GM04503 (cell line): ENCODE measurements at places on chromosomes 6 and 20.

DNA sequence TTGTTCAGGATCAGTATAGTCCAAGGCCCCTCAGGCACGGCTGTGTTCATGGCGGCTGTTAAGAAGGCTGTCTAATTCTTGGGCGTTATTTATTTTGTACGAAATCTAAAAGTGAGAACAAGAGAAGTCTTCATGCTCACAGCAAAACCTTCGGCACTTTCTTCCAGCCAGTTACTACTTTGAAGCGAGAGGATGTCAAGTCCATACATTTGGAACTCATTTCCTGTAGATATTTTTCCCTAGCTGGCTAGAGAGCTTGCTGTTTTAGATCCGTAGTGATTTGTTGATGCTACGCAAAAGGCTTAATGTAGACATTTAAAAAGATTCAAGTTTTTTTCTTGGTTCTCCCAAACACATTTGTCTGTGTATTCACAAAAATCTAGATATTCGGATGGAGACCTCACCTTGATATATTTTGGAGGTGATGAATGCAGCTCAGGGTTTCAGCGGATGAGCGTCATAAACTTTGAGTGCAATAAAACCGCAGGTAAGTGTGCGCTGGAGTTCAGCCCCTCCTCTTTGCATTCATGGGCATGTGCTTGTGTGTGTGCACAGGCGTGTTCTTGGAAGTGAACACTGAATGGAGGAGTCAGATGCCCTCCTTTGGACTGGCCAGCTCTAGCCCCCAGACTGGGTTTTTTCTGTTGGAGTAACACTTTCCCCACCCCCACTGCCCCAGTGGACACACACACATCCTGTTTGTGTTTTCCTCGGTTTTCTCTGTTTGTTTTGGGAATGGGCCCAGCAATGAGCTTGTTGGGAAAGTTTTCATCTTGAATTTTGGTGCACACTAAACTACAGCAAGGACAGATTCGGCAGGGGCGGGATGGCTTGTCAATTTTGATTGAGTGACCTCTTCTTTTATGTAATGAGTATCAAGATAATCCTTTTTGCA is 65.4 kb downstream of the IGF2R start:
- no peak for DNase-seq

GRCh38 chr6:53926505-53926904 is 131.7 kb downstream of the LRRC1 start:
- DNase-seq = no peak

- no peak for DNase-seq
These were observed 3.2 kb downstream of the DEFB125 start for GRCh38 chr20:90651-91050.

- DNase-seq = no peak
These were observed 22.6 kb upstream of the PREX1 start for GRCh38 chr20:48850257-48850976.

DNA sequence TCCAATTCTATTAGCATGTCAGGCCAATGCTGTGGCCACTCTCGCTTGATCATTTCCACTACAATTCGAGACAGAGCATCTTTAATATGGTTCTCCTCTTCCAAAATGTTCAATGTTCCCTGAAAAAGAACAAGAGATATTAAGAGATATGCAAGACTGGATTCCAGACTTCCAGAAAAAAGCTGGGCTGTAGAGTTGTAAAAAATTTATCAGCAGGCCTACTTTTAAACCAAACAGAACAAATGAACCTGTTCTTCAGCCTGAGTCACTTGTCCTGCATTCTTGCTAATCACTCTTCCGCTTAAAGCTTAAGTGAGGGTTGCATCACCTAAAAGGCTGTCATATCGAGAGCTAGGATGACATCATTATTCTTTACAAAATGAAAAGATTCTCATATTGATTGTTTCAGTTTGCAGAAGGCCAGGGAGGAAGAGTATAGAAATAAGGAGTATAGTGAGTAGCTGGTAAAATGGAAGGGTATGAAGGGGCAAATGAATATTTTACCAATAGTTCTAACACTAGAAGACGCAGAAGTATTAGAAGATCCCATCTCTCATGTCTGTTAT is 4.9 kb downstream of the XPO5 start:
- no peak for DNase-seq

- DNase-seq = no peak
These were observed 31.5 kb upstream of the GCM1 start for GRCh38 chr6:53179961-53180651.

DNA sequence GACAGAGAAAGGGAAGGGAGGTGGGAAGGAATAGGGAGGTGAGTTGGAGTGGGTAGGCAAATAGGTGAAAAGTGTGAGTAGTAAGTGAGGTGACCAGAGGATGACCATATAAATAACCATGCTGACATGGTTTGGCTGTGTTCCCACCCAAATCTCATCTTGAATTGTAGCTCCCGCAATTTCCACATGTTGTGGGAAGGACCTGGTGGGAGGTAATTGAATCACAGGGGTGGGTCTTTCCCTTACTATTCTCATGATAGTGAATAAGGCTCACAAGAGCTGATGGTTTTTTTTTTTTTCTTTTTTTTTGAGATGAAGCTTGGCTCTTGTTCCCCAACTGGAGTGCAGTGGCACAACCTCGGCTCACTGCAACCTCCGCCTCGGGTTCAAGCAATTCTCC is 21.5 kb upstream of the SMIM13 start:
- no peak for DNase-seq

- no peak for DNase-seq
These were observed 52.9 kb upstream of the PMEPA1 start for GRCh38 chr20:57762531-57763234.

DNA sequence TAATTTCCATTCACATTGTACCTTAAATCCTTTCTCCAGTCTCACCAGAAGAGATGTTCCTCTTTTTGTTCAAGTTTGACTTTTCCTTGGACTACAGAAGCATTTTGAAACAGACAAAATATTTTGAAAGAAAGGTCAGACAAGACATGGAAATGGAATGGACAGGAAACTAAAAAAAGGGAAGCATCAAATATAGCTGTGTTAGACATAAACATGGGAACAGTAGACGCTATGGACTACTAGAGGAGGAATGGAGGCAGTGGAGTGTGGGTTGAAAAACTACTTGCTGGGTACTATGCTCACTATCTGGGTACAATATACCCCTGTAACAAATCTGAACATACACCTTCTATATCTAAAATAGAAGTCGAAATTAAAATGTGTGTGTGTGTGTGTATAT is 4.1 kb upstream of the FAM135A start:
- DNase-seq = no peak

GRCh38 chr20:40090236-40090635 is 598.8 kb downstream of the MAFB start:
- no peak for DNase-seq

DNA sequence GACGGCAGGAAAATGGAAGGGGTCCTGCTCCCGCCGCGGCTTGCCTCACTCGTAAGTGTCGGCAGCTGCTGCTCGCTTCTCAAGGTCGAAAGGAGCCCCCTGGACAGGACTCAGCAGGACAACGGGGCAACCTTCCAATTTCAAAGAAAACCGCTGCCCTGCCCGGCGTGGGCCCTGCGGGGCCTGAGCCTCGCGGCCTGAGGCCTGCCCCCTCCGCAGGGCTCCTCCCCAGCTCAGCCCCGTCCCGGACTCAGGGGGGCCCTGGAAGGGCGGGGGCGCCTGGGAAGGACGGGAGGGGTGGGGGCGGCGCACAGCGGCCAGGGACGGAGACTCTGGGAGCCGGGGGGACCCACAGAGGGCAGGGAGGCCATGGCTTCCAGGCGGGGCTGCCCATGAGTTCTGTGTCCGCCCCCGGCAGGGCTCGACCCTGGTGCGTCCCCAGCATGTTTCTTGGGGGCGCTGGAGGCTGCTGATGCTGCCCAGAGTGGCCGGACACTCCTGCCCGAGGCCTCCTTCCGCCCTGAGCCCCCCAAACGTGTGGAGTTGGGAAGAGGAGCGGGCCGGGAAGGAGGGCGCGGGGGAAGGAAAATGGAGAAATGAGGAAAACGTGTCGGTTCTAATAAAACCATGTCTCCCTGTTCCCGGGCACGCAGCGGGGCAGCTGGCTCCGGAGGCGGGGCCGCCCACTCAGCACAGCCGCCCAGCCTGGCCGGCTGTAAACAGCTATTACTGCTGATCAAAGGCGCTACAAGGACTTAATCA is 114.6 kb downstream of the DLL1 start:
- DNase-seq = no peak

DNA sequence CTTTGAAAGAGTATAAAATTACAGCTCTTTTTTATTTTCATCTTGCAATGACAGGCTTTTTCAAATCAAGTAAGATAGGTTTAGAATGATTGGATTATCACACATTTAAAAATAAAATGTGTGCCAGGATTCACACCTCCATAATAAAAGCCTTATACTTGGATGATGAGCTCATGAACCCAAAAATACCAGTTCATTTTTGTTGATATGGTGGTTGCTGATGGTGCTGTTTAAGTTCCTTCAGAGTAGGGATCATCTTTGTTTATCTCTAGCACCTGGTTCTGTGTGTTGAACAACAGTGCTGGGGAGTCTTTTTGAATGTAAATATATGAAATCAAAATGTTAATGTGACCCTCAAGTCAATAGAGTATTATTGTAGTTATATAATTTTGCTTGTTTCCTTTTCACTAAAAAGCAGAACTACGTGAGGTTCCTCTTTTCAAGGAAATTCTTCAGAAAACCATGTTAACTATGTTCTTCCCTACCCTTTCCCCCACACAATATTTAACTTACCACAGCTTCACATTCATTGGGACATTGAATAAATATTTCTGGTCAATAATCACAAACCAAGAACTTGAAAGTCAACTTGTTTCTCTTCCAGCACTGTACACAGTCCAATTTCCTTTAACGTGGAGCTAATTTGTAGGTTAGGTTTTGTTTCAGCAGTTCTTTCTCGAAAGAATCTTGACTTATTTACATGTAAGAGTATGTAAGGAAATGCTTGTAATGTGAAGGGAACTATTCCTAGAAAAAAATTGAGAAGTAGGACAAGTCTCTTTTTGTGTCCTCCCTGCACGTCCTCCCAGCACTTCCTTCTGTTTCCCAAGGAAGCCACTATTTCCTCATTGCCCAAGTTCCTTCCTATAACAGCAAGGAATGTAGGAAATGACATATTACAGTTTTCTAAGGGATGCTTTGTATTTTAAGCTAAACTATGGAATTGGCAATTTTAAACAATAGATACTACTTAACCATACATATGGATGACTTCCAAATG is 945.9 kb upstream of the CITED2 start:
- DNase-seq = no peak

GRCh38 chr6:27178407-27178730 is 69.1 kb upstream of the PRSS16 start:
- DNase-seq = no peak

DNA sequence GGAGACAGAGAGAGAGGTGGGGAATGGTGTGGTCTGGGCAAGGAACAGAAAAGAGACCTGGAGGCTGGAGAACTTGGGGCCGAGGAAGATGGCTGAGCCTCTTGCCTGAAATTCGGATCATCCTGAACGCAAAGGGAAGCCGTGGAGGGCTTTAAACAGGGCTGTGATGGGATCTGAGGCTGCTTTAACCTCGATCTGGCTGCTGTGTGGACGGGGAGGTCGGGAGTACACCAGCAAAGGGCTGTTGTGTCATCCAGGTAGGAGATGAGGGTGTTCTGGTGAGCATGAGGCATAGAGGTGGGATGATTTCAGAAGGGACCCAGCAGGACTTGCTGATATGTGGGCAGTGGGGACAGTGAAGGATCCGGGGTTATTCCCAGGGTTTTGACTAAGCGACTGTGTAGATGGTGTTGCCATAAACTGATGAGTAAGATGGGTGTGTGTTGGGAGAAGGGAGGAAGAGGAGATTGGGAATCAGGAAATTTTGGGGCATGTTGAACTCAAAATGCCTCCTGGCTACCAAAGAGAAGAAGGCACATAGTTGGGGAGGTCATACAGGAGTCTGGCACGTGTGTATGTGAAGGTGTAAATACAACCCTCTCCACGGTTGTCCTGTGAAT is 158.5 kb downstream of the NFATC2 start:
- DNase-seq = no peak

- no peak for DNase-seq
These were observed 43.3 kb downstream of the TMEM170B start for GRCh38 chr6:11580686-11581405.

- DNase-seq = no peak
These were observed 16.3 kb downstream of the RAD21L1 start for GRCh38 chr20:1242099-1242498.

DNA sequence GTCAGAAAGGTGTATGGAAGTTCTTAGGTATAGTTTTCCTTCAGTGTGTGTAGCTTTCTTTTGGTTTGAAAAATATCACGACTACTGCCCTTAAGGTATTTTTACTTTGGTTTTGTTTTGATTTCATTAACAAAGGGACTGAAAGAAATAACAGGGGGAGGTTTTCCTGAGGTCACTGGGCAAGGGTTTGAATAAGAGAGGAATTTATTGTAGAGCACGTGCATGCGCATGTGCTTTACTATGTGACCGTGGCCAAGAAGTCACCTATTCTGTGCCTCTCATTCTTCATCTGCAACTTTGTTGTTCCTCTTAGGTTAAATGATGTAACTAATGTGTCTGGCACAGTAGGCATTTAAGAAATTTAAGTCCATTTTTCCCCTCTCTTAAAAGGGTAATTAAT is 4.1 kb upstream of the MAN1A1 start:
- no peak for DNase-seq

- no peak for DNase-seq
These were observed 73.3 kb downstream of the ASXL1 start for GRCh38 chr20:32431457-32431856.

DNA sequence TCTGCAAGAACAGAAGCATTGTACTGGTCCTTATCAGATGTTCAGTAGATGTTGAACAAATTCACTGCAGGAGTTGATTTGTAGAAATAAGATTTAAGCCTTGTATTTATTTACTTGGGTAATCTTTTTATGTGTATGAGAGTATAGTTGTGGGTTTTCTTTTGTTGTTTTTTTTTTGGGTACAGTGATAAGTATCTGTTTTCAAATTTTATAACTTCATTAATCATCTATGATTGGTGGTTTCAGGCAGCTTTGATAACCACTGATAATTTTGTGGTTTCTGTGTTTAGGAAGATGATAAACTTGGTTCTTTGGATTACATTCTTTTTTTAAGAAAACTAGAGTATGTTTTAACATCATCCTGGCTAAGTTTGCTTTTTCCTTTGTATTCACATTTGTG is 2.8 kb downstream of the AFDN start:
- no peak for DNase-seq

DNA sequence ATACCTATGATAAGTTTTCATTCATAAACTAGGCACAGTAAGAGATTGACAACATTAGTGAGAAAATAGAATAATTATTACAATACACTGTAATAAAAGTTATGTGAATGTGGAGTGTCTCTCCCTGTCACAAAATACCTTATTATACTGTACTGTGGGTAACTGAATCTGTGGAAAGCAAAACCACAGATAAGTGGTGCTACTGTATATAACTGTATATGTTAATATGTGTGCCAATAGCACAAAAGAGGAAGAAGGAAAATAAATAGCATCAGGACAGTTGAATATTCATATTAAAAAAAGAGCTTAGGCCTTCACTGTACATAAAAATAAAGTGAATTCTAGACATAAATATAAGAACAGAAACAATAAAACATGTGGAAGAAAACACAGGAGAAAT is 243.5 kb downstream of the CDKAL1 start:
- DNase-seq = no peak
